Stimulated activated CD4-positive, alpha-beta T cell treated with anti-CD3 and anti-CD28 coated beads, Interleukin-12 subunit alpha, Interleukin-12 subunit beta, amount 100 ng/mL, for 4 hours (primary cell): ENCODE measurements at places on chromosomes 5 and 9.

GRCh38 chr5:106523852-106524251, 1146.9 kb downstream of the EFNA5 start:
- DNase-seq = no peak

DNA sequence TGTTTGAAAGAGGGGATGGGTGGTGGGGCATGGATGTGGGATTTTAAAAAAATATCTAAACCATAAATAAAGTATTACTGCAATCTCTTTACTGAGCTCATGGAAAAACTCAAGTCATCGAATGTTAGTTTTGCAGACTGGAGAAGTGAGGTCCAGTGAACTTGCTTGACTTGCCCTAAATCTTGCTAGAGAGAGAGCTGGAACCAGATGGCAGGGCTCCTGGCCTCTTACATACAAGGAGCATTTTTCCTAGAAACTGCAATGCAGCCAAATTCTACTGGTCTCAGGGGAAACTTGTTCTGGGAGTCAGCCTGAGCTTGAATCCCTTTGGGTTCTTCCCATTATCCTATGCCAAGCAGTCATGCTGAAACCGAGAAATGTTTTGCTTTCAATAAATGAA, 2.9 kb upstream of the TGFBI start:
- no peak for DNase-seq

DNA sequence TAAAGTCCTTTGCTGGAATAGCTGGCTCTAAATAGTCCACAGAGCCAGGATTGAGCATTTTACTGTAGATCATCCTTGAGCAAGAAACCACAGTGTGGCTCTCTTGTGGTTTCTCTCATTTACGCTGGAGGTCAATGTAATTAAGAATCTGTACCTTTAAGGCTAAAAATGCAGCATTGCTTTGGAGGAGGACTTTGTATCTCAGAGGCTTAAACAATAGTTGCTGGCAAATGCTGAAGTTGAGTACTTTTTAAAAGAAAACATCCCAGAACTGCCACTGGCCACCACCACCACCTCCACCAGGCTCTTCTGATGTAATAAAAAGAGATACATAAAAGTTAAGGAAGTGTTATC, 177.3 kb upstream of the ADAMTSL1 start:
- no peak for DNase-seq

DNA sequence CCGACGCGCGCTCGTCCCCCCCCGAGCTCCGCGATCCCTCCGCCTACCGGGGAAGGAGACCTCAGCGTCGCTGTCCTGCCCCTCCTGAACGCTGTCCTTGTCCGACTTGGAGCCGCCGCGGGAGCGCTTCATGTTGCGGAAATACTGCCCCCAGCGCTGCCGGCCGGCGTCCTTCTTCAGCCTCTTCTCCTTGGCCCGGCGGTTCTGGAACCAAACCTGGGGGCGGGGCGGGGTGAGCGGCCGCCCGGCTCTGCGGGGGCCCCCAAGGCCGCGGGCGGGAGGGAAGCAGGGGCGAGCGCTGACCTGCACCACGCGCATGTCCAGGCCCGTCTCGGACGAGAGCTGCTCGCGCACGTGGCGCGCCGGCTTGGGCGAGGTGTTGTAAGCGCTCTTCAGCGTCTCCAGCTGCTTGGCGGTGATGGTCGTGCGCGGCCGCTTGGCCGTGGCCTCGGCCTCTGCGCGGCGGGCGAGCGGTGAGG, 6.3 kb downstream of the LHX3 start:
- DNase-seq = no peak

- no peak for DNase-seq
Measured at GRCh38 chr9:126392662-126393371, 66.2 kb downstream of the MVB12B start.

DNA sequence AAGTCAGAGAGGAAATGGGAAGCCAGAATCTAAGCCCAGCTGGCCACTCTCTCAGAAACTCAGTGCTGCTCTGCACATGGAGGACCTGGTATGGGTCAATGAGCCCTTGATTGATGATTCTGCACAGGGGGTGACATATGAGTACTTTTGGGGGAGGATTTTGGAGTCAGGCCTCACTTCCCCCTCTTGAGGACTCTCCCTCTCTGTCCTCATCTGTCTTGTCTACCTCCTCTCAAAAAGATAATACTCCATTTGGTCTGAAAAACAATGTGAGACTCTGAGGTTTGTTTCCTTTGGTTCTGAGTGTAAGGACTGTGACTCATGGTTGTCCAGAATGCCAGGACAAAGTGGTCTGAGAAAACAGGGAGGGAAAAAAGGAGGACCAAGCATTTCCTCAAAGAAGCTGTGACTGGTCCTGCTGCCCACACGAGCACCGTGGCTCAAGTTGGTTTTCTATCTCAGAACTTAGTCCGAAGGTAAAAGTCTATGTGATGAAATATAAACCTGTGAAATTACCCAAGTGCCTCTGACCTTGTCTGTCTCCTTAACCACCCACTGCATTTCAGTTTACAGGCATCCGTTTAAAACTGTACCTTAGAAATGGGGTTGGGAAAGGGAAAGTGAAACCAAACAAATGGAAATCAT, 11.1 kb downstream of the TTC39B start:
- DNase-seq = no peak

DNA sequence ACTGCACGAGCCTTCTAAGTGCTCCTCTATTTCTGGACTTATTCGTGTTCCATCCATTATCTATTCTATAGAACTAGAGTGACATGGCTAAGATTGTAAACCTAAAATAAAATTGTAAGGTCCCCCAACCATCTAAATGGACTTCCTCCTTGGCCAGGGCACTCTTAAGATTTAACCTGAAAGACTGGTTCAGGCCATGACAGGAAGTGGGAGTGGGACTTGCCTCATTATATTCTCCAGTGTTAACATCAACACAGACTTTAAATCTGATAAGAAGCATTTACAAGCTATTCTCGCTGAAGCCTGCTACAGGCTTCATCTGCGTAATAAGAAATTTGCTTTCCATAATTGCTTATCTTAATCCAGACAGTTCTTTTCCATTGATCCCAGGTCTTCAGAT, 117.0 kb downstream of the SSBP2 start:
- DNase-seq = no peak

GRCh38 chr9:135778421-135778820, 76.4 kb downstream of the KCNT1 start:
- no peak for DNase-seq

DNA sequence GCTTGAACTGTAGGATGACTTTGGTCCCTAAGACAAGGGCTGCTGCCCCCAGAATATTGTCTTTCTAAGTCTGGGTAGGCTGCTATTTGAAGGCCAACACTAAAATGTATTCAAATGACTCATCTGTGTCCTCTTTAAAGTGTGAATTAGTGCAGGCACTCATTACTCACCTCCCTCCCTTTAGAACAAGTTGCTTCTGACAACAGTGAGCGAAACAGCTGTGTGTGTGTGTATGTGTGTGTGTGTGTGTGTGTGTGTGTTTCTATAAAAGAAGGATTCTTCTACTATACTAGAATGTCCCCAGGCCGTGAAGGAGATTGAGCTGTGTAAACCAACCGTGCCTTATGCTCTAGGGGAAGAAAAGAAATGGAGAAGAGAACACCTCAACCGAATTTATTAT, 1337.2 kb downstream of the PTPRD start:
- no peak for DNase-seq

- DNase-seq = no peak
Measured at GRCh38 chr5:1547655-1548054, 23.9 kb upstream of the LPCAT1 start.

DNA sequence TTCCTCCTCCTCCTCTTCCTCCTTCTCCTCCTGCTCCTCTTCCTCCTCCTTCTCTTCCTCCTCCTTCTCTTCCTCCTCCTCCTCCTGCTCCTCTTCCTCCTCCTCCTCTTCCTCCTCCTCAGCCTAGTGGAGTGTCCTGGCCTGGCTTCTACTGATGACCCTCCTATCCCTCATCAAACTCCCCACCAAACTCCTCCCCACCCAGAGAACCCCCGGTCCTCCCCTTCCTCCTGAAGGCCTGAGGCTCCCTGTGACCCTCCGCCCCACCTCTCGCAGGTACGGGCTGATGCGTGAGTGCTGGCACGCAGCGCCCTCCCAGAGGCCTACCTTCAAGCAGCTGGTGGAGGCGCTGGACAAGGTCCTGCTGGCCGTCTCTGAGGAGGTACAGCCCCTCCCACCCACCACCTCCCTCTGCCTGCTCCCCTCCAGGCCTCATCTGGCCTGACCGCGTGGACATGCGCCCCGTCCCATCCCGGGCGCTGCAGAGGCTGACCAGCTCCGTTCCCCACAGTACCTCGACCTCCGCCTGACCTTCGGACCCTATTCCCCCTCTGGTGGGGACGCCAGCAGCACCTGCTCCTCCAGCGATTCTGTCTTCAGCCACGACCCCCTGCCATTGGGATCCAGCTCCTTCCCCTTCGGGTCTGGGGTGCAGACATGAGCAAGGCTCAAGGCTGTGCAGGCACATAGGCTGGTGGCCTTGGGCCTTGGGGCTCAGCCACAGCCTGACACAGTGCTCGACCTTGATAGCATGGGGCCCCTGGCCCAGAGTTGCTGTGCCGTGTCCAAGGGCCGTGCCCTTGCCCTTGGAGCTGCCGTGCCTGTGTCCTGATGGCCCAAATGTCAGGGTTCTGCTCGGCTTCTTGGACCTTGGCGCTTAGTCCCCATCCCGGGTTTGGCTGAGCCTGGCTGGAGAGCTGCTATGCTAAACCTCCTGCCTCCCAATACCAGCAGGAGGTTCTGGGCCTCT, 10.6 kb downstream of the FGFR4 start:
- no peak for DNase-seq

DNA sequence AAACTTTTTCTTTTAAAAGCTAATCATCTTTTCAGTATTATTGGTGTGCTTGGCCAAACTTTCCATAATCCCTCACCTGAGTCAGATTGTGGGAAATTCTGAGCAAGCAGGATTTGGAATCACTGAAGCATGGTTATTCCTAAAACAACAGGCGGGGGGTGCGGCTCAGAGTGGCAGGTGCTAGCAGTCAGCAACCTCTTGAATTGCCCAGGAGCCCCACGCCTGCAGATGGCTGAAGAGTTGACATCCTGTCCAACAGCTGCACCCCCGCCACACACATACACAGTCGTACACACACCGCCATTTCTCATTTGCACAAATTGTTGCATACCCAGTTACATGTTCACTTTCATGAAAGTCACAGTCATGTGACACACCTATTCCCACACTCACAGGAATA, 96.6 kb downstream of the LHX2 start:
- DNase-seq = no peak

GRCh38 chr5:86623785-86624483, 6.2 kb downstream of the COX7C start:
- no peak for DNase-seq

DNA sequence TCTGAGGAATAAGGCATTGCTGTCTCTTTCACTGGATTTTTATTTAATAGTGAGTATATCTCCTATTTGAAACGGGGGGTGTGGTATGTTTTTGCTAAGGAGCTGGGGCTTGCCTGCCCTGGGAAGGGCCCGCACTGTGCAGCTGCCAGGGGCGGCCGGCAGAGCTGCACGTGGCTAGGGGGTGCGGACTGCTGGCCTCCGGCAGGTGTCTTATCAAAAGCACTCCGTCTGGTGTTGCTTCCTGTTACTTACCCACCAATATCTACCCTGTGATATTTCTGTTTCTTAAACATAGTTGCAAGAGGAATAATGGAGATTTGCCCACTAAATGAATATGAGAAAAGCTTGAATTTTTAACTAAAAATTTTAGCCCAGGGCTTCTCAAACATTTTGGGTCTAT, 232.0 kb downstream of the IRX1 start:
- no peak for DNase-seq

- DNase-seq = no peak
Measured at GRCh38 chr5:17154211-17154996, 63.0 kb upstream of the BASP1 start.

DNA sequence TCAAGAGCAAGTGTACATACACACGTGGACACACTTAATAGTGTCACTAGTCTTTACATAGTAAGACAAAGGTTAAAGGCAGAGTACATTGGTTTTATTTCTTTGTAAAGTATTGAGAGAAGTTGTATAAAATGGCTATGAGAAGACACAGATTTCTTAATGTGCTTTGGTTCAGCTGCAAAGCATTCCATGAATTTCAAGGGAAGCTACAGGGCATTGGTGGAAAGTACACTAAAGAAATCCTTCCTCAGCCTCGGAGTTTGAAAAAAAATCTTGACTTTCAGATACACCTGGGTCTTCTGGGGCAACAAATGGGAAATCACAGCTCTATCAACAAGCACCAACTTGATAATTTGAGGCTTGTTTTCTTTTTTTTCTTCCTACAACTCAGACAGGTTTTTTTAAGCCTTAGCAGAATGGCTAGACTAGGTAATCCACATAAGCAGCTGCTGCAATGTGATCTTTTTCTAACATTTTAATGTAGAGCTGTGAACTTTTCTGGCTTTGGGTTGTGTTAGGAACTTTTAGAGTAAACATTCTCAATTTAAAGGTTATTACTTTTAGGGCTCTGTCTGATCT, 140.4 kb upstream of the FST start:
- DNase-seq = no peak

- no peak for DNase-seq
Measured at GRCh38 chr5:64971513-64971912, 202.8 kb downstream of the CWC27 start.

DNA sequence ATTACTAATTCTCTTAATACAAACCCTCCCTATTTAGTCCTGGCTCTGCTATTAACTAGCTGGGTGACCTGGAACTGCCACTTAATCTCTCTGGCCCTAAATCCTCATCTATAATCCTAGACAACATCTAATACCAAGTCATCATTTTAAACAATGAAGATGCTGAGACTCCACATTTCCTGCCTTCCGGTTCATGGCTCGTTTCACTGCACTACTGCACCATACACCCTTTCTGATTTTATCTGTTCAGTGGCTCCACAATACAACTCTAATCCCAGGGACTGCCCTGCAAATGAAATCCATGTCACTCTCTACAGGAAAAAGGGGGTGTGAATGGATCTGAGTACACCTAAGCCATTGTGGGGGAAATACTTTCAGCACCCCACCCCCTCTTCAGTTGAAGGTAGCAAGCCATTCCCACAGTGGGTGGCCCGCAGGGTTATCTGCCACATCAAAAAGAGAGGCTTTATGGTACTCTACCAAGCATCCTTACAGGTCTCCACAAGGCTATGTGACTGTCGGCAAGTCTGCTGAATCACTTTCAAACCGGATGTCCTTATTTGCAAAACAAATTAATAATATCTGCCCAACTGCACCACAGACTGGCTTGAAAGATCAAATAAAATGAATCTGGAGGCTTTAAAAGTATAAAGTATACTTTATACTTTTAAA, 89.5 kb downstream of the EPB41L4A start:
- DNase-seq = no peak

GRCh38 chr5:79824444-79824843, 134.8 kb downstream of the CMYA5 start:
- DNase-seq = no peak

- DNase-seq = no peak
Measured at GRCh38 chr5:63081402-63081801, 502.8 kb downstream of the LRRC70 start.

- no peak for DNase-seq
Measured at GRCh38 chr5:57684299-57684702, 201.7 kb upstream of the ACTBL2 start.

- DNase-seq = no peak
Measured at GRCh38 chr9:135086597-135087488, 625 bp upstream of the OLFM1 start.

- DNase-seq = no peak
Measured at GRCh38 chr5:9108162-9108561, 437.7 kb downstream of the SEMA5A start.
